ENCODE measurements at places on chromosomes 6 and 20.

- DNase-seq: no peak
These were observed 62.0 kb downstream of the TRERF1 start for GRCh38 chr6:42389736-42390135.

- DNase-seq: no peak
These were observed 27.6 kb upstream of the CDKN1A start for GRCh38 chr6:36650848-36651478.

GRCh38 chr20:2871111-2871465 lies 2.2 kb upstream of the PTPRA start:
- no peak for DNase-seq

GRCh38 chr20:56285496-56285895 lies 37.0 kb downstream of the MC3R start:
- no peak for DNase-seq

DNA sequence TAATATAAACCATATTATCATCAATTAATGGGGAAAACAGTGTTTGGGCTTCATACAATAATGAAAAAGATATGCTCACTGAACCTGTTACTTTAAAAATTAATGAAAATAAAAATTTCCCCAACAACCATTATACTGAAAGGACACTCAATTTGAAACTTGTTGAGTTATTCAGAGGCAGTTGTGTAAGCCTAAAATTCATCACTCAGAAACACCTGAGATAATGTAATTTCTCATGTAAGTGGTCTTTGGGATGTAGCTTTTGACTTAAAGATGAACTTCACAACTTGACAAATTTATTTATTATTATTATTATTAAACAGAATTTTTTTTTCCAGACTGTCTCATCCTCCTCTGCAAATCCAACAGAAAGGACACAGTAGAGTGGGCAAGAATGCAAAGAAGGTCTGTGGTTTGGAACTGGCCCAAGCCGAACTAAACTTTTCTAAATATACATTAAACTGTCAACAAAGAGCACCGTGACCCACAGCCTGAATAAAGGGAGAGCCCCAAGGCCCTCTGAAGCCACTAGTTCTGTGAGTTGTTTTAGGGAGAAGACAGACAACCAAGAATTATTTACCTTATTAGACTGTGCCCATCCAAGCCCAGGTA lies 32.2 kb upstream of the HEY2 start:
- DNase-seq: no peak

DNA sequence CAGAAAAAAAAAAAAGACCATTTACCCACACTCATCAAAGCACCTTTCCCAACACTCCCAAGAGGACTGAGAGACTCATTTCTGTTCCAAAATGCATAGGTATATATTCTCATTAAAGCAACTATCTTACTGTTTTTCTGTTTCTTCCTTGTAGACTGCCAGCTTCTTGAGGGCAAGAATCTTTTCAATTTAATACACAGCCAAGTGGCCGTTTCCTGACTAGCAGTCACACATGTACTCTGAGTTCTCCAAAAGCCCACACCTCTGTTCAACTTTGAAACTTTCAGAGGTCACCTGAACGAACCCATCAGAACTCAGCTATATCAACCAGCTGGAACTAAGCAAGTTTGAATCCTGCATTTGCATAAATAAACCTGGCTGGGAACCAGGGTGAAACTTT lies 92.7 kb downstream of the DTNBP1 start:
- no peak for DNase-seq

GRCh38 chr6:35142588-35143569 lies 1.7 kb upstream of the TCP11 start:
- DNase-seq: no peak

DNA sequence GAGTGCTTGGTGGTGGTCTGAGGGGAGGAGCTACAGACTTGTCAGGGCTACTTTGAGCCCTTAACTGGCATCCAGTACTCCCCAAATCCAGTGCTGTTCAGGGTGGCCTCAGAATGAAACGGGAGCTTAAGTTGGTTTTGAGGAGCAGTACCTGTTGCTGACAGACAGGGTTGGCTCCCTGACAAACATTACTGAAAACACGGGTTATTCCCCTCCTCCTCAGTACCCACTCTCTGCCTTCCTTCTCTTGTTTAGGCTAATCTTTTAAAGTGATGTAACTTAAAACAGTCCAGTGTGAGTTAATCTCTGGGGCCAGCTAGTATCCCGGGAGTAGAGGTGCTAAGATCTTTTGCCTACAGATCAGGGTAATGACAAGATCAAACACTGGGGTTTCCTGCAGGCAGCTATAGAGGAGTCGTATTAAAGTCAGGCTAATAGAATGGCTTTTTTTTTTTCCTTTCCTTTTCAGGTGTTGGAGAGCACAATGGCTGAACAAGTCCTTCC lies 3.7 kb downstream of the TNFAIP3 start:
- no peak for DNase-seq

- no peak for DNase-seq
These were observed 10.4 kb downstream of the KIF6 start for GRCh38 chr6:39714802-39715201.

GRCh38 chr20:6702144-6702543 lies 65.3 kb upstream of the BMP2 start:
- no peak for DNase-seq

GRCh38 chr6:108312605-108313004 lies 17.8 kb downstream of the AFG1L start:
- DNase-seq: no peak

- DNase-seq: no peak
These were observed 129.5 kb downstream of the LRRC1 start for GRCh38 chr6:53924277-53924676.

DNA sequence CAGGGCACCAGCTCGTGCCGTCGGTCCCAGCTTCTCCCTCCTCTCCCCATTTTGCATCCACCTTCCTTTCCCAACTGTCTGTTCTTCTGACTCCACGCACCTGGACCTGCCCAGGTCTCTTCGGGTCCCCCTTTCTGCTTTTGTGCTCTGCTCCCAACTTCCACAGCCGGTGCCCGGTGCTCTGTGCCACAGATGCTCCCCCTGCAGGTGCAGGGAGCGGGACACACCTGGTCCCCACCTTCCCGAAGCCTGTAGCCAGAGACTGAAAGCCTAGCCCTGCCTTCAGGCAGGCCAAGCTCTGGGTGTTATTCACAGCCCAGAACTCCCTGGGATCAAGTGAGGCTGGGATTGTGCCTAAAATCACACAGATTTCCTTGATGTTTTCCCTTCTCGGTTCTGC lies 24.6 kb upstream of the BMP7 start:
- DNase-seq: no peak

GRCh38 chr6:101395345-101395744 lies 1.8 kb downstream of the GRIK2 start:
- no peak for DNase-seq

DNA sequence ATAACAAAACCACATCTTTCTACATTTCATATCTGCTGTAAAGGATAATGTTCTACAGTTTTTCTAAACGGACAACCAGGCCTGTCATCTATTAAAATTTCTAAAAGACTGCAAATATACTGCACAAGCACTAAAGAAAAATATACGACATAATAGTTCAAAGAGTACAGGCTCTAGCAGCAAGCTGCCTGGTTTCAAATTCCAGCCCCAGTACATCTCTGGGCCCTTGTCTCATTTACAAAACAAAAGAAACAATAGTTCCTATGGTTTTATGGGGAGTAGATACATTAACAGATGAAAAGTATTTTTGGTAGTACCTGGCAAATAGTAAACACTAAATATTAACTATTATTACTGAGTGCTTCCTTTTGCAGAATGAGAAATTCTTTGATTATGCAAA lies 24.1 kb downstream of the DEK start:
- no peak for DNase-seq

DNA sequence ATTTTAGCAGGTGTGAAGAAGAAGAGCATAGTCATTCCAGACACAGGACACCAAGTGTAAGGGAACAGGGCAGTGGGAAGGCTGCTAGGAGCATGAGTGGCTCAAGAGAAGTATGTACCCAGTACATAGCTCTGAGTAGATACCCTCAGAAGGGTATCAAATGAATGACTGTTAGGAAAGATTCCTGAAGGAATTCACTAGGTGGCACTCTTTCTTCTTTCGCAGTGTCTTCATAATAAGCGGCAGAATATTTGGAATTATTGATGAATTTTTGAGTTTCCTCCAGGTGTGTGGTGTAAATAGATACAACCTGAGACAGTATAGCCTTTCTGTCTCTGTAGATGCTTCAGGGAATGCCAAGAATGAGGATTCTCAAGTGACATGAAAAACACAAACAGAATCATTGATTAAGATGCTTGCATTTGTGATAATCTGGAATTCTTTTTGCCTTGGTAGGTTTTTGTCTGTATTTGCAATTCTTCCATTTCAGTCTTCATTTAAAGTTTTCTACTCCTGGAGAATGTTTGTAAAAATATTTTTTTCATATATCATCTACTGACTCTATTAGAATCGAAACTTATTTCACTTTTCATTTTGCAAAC lies 264.3 kb upstream of the RIMS1 start:
- DNase-seq: no peak

GRCh38 chr6:41278699-41279405 lies 7.6 kb downstream of the TREM1 start:
- DNase-seq: no peak

- DNase-seq: no peak
These were observed 38.7 kb downstream of the C6orf132 start for GRCh38 chr6:42103753-42104094.

- no peak for DNase-seq
These were observed 14.7 kb downstream of the CHRNA4 start for GRCh38 chr20:63346131-63347080.

- no peak for DNase-seq
These were observed 132.7 kb downstream of the SNX5 start for GRCh38 chr20:17835934-17836300.

GRCh38 chr6:138248878-138249277 lies 30.6 kb upstream of the PBOV1 start:
- no peak for DNase-seq

DNA sequence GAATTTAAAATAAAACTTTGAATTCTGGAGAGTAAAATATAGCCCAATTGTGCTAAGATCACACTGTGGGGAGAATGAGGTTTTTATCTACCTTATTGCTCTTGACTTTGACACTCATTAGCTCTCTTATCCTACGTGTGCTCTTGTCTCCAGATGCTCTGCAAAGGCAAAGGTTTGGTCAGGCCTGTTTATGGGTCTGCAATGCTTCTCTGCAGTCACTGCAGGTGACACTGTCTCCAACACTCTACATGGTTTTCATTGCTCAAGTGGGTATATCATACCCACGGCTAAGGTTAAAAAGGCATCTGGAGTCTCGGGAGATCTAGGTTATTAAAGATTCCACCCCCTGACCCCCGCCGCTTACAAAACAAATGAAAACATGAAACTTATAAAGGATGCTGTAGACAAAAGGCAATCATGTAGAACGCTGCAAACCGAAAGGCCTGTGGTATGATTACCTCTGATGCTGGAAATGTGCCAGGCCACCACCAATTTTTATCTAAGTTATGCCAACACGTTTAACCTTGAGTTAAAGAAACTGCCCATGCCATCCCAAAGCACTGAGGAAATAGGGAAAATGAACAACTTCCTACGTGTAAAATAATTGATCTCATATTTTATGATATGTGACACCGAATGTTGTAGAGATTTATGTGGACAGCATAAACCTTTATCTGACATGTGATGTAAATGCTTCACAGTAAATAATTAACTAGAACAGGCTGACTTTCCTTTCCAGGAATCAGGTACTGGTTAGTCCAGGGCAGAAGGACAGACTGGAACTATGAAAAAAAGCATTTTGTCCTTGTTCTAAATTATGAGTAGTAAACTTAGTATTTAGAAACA lies 238.2 kb upstream of the NOX3 start:
- DNase-seq: no peak

DNA sequence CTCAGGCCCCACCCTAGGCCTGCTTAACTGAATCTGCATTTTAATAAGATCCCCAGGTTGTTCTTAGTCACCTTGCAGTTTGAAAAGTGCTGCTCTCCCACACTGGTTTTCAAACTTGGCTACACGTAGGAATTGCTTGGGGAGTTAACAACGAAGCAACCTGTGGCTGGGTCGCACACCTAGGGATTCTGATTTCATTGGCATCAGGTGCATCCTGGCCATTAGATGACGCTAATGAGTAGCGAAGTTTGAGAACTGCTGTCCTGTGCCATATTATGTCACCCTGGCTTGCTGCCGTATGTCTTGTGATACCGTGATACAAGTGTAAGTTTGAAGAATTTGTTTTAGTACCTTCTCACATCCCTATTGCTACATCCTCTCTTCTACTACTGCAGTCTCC lies 28.2 kb upstream of the FUCA2 start:
- DNase-seq: no peak

DNA sequence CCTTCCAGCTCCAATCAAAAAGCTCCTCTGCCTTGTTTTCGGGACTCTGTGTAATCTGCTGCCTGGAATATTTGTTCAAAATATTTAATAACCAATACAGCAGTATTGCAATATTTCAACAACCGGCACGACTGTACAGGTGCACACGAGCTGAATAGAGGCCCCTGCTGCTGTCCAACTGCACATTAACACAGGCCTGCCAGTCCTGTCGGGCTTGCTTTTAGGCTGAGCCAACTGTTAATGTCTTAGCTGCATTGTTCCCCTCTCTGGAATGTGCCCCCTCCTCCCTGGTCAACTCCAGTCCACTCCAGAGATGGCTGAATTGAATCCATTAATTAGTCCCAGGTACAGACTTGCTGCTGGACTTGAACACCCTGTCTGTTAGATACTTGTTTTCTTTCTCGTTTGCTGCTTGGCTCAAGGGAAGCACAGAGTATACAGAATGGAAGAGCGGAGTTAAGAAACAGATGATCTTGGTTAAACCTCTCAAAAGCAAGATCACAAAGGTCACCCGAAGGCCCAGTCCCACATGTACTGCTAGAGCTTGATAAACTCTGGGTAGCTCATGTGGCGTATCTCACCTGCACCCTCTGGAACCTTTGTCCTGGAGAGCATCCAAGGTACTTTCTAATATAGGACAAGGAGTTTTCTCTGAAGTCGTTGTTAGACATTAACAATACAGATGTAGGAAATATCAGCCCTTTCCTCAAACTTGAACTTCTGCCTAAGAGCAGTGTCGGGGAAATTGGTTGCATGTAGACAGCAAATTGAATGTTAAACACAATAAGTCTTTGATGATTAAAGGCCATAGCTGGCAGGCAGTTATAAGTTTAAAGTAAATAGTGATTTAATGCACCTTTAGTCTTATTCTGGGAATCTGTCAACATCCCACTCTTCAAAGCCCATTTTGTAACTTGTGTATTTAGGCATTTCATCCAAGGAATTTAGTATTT lies 31.9 kb downstream of the SHLD1 start:
- DNase-seq: no peak

DNA sequence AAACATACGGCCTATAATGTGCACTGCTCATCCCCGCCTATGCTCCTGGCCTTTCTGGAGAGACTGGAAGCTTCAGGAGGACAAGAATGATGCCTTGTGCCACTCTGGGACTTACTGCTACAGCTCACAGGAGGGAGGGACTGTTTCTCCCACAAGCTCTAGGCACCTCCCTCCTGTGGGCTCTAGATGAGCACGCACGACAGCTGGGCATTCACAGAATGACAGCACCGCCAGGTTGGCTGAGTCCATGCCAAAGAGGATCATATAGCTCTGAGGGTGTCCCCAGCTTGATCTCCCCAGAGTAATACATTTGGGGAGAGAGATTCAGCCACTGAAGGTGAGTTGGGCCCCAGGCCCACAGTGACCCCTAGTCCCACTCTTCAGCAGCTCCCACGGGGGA lies 10.1 kb upstream of the PGC start:
- DNase-seq: no peak

All from tibial artery (tissue), 4 donors.